ENCODE measurements at places on chromosomes 1 and 21.
A peak's percentile ranks its signal among the peaks of the same experiment; 100 is the strongest.

DNA sequence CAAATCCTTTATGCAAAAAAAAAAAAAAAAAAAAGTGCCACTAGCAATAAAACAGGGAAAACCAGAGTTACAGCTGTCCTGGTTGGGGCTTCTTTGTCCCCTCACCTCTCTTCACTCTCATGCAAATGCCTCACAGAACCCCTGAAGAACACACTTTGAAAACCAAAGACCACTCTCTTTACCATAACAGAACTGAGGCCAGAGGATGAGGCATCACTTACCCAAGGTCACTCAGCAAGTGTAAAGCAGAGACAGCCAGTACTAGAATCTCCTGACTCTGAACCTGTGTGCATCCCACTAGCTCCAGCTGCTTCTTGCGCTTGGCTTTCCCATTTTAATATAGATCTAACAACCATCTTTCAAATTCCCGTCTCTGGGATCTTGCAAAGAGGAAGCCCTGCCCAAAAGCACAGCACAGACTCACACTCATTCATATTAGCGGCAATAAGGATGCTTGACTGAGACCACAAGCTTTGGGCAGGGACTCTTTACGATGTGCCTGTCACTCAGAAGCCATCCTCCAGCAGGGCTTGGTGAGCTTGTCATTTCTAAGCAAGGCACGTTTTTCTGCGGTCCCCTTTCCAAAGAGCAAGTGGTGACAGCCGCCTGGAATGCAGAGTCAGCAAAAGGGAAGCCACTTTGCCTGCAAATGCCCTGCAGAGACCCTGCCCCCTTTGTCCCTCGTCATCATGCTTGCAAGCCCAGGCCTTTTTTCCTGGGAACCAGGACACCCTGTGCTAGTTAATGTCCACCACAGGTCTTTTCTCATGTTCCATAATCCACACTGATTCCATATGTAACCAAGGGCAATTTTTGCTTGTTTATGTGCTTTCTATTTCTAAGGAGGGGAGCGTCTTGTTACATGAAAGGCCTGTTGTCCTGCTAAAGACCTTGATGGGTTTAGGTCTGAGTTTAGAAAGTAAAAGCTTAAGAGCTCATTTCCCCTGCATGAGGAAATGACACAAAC lies 76.5 kb upstream of the NFIA start:
- DNase-seq, result no peak

DNA sequence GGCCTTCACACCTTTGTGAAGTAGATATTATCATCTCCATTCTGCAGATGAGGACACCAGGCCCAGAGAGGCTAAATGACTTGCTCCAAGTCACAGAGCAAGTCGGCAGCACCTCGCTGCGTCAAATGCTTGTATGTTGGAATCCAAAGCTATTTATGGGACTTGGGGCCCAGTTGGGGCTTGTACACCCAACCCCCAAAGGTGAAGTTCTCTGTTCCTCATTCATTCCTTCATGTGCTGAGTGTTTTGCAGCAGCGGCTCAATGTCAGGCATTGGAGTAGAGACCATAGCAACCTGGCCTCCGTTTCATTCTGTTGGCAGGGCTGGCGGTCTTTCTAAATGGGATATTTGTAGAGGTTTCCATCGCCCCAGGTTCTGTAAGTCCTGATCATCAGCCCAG lies 113.4 kb upstream of the SLC25A33 start:
- DNase-seq, result peak; percentile 54

DNA sequence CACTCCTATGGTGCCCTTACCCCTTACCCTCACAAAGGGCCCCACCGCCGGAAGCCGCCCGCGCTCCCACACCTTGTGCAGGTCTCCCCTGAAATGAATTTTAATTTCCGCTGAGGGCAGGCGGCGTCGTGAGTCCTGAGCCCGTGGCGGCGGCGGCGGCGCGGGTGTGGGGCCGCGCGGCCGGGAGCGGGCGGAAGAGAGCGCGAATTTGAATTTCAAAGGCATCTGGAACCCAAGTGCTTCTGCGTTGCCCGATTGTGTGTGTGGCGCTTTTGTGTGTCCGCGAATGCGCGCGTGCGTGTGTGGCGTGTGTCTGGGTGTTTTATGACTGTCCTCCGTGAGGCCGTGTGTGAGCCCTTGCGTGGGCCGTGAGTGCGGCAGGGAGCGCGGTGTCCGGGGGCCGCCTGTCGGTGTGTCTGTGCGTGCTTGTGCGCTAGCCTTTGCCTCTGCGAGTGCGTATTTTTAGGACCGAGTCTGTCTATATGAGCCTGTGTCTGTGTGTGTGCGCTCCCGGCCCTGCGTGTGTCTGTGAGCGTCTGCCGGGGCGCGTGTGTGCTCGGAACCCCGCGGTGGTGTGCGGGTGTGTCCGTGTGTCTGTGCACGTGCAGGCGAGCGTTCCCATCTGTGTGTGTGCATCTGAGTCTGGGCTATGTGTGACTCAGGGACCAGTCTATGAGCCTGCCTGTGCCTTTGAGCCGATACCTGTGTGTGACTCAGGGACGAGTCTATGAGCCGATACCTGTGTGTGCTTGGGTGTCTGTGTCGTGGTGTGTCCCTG lies 7.9 kb upstream of the ADGRB2 start:
- no peak for DNase-seq

GRCh38 chr1:243431591-243431990 lies 175.8 kb downstream of the SDCCAG8 start:
- DNase-seq, result no peak

DNA sequence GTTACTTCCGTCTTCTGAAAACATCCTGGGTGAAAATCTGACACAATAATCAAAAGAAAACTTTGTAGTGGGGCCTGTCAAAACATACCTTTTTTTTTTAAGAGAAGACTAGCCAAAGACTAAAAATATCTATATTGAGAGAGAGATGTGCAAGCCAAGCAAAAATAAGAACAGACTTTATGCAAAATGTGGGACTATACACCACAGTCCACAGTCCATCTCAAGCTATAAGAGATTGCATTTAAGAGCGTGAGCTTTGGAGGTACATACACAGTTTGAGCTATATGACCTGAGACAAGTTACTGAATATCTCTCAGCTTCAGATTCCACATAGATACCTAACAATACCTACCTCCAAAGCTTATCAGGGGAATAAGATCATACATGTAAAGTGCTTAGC lies 64.9 kb upstream of the DYNLT5 start:
- DNase-seq, result no peak

Data from stimulated activated effector memory CD8-positive, alpha-beta T cell treated with anti-CD3 and anti-CD28 coated beads, Interleukin-12 subunit alpha, Interleukin-12 subunit beta, amount 100 ng/mL, for 72 hours (primary cell).